Amniotic epithelial cell (primary cell): ENCODE measurements at places on chromosomes 1 and 21.

DNA sequence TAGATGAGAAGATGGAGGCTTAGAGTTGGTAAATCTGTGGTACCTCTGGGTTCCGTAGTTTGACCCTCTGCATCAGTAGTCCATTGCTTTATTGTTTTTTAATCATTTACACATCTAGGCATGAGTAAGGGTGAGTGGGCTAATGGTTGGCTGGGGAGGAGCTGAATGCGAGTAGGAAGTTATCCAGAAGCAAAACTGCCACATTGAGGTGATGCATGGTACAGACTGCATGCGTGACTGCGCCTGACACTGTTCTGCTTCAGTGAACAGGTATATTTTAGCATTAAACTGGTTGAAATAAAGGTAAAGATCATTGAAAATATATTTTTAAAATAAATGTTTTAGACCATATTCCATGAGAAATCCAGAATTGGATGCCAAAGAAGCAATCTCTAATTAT is 4.4 kb downstream of the DNAJC16 start:
- DNase-seq = no peak

GRCh38 chr1:17802945-17803344 is 47.8 kb downstream of the ACTL8 start:
- no peak for DNase-seq

GRCh38 chr1:83827741-83828140 is 171.2 kb downstream of the TTLL7 start:
- DNase-seq = no peak

- DNase-seq = no peak
Measured at GRCh38 chr1:56052041-56052440, 527.3 kb downstream of the PLPP3 start.

DNA sequence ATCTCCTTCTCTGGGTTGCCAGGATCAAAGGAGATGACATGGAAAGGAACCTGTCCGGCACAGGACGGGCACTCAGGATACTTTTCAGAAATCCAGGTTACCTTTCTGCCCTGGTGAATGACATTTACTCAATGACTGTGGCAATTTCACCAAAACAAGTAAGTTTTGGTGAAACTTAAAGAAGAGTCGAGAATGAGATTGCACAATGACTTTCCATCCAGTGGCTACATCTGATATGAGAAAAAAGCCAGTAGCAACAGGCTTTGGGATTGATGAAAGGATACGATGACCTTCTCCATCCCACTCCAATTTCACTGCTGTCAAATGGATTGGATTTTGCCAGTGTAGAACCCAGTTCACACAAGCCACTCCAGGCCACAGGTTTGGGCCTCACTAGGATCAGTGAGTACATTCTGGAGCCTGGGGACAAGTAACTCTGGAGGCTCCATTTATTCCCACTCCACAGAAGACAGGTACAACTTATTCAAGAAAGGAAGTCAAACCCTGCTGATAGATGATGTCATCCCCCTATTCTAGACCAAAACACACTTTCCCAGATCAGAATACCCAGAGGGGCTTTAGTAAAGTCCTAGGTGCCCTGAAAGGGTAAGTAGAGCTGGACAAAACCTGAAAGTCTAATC is 63.3 kb downstream of the PLPP3 start:
- no peak for DNase-seq

- peak; percentile 73 for DNase-seq
Measured at GRCh38 chr21:38351961-38352521, 95.2 kb downstream of the KCNJ15 start.

DNA sequence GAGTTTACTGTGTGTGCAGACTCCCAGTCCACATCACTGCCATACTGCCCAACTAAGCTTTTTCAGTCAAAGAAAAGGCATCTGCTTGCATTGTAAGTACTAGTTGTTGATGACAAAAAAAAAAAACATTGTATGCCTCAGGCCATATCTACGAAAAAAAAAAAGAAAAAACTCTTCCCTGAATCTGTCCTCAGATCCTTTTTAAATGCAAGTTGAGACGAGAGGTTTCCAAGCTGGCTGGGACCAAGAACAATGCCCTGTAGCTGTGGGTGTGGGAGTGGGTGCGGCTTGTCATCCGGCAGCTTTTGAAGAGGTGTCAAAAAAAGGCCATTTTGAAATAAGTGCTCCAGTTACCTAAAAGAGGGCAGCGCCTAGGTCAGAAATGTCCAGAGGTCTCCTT is 29.2 kb upstream of the HHAT start:
- no peak for DNase-seq

- DNase-seq = peak; percentile 73
Measured at GRCh38 chr1:204127597-204128242, 24.1 kb downstream of the ETNK2 start.

GRCh38 chr21:46248422-46248782 is 19.8 kb upstream of the LSS start:
- DNase-seq = no peak

DNA sequence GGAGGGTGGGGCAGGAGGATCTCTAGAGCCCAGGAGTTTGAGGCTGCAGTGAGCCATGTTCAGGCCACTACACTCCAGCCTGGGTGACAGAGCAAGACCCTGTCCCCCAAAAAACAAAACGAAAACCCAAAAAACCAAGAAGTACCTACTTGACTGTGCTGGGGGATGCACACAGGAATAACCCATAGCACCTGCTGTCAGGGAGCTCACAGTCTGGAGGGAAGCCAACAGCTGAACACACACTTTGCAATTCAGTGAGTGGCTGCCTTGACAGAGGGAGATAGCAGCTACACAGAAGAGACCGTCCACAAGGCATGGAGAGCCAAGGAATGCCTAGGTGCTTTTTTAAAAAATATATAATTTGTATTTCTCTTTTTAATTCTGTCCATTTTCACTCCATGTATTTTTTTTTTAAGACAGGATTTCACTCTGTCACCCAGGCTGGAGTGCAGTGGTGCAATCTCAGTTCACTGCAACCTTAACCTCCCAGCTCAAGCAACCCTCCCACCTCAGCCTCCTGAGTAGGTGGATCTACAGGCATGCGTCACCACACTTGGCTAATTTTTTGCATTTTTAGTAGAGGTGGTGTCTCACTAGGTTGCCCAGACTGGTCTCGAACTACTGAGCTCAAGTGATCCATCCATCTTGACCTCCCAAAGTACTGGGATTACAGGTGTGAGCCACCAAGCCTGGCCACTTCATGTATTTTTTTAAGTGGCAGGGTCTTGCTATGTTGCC is 68.7 kb downstream of the NID1 start:
- peak; percentile 26 for DNase-seq

DNA sequence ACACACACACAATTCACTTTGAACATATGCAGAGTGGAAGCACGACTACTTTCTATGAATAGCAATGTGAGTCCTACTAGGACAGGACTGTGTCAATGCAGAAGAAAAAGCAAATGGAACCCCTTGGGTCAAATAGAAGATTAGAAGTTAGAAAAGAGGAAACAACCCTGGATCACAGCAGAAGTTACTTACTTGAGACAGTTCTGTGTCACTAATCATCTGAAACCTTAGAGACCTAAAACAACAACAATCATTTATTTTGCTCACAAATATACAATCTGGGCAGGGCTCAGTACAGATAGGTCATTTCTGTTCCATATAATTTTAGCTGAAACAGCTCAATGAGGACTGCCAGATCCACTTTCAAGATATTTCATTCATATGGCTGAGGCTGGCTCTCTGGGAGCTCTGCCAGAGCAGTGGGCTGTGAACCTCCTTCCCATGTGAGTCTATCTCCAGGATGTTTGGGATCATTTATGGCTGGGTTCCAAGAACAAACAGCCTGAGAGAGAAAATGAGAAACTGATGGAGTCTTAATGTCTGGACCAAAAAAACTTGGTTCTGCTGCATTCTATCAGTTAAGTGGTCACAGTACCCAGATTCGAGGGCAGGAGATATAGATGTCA is 42.5 kb upstream of the IL10 start:
- peak; percentile 78 for DNase-seq

- DNase-seq = no peak
Measured at GRCh38 chr1:12015499-12015898, 3.8 kb upstream of the MIIP start.

DNA sequence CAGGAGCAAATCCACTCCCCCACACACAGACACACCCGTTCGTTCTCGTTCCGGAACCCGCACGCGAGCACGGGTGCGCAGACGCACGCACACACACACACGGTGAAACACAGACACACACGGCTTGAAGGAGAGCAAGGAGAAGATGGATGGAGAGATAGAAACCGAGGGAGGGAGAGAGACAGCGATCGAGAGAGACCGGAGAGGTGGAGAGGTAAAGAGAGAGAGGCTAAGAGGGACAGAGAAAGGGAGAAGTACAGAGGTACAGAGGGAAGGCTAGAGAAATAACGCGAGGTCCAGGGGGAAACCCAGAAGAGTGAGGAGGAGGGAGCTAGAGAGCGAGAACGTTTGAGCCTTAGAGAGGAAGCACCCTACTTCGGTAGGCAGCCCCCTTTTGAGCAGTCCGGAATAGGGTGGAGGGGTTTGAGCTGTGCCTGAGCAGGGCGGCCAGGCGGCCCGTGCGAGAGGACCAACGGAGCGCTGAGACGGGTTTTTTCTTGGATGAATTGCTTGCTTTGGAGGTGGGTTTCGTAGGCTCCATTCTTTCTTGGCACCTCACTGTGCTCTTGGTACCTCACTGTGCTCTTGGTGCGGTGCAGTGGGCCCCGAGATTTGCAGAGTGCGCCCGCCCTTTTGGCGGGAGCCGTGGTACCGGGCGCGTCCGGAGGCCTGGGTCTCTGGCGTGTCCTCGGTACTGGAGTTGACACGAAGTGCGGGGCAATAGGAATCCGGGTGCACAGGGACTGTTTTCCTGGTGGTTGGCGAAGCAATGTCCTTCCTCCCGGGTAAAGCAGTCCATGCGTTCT is 88.4 kb upstream of the RHOU start:
- DNase-seq = peak; percentile 56

DNA sequence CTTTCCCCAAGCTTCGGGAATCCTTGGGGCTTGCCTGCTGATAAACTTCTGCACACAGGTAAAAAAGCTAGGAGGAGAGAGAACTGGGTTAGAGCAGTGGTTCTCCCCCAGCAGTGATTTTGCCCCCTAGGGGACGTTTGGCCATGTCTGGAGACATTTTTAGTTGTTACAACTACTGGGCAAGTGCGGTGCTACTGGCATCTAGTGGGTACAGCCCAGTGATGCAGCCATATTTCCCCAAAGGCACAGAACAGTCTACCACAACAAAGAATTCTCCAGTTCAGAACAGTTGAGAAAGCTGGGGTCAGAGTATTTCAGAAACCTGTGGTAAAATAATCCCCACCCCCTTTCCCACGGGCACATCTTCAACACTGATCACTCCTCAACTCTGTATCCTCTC is 41.3 kb downstream of the LRRC71 start:
- no peak for DNase-seq

- no peak for DNase-seq
Measured at GRCh38 chr1:84303314-84303830, 1.9 kb downstream of the SAMD13 start.

DNA sequence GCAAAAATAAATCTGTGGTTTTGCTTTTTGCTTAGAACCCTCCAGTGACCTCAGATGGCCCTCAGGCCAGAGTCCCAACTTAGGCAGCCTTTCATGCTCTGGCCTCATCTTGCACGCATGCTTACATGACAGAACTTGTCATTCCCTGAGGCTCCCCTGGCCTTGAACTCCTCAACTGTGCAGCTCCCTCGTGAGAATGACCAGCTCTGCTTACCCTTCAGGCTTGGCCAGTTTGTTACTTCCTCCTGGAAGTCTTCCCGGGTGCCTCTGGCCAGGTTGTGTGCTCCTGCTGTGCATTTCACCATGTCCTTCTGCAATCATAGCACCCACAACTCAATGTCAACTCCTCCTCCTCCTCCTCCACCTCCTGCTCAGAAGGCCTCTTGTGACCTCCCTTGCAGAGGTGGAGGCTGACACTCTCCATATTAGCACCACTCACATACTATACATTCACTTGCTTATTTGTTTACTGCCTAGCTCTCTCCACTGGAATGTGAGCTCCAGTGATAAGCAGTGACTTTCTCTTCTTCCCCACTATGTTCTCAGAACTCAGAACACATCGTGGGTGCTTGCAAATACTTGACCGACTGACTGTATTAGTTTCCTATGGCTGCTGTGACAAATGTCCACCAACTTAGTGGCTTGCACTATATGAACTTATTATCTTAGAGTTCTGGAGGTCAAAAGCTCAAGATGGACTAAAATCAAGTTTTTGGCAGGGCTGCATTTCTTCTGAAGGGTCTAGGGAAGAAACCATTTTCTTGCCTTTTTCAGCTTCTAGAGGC is 41.9 kb downstream of the RCSD1 start:
- peak; percentile 60 for DNase-seq

- peak; percentile 7 for DNase-seq
Measured at GRCh38 chr21:31490443-31490842, 146.4 kb upstream of the TIAM1 start.

DNA sequence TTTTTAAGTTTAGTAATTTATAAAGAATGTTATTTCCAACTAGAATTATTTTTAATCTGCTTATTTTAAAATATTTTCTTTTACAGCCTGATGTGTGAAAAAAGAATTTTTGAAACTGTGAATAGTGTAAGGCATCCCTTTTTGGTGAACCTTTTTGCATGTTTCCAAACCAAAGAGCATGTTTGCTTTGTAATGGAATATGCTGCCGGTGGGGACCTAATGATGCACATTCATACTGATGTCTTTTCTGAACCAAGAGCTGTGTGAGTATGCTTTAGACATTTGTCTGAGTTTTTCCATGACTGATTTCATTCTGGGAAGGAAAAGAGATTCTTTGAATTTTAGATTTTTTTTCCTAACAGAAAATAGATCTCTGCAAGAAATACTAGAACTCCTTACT is 77.9 kb downstream of the GTF2B start:
- DNase-seq = no peak

DNA sequence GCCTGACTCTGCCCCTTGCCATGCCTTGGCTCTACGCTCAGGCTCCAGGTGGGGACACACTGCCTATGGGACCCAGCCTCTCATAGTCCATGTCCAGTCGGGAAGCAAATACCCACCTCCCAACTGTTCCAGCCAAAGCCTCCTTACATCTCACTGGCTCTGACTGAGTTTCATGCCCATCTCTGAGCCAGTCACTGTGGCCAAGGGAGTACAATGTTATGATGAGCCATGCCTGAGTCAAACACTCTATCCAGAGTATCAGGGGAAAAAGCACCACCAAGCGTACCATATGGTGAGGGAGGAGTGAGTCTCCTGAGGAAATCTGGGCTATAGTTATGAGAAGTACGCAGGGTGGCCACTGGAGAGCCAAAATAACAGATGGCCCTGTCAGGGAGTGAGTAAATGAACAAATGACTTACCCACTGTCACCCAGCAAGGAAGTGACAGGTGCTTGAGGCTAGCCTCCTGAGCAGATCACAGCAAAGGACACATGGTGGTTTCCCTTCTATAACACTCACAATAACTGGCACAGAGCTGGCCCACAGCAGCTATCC is 236.6 kb upstream of the GJB5 start:
- no peak for DNase-seq
